ENCODE measurements at places on chromosomes 11 and 22.

- DNase-seq = no peak
Measured at GRCh38 chr22:20425566-20426258, 11.9 kb downstream of the SCARF2 start.

- no peak for DNase-seq
Measured at GRCh38 chr22:25134028-25134427, 65.6 kb upstream of the CRYBB3 start.

GRCh38 chr22:20550851-20551744 is 43.7 kb downstream of the MED15 start:
- DNase-seq = no peak

DNA sequence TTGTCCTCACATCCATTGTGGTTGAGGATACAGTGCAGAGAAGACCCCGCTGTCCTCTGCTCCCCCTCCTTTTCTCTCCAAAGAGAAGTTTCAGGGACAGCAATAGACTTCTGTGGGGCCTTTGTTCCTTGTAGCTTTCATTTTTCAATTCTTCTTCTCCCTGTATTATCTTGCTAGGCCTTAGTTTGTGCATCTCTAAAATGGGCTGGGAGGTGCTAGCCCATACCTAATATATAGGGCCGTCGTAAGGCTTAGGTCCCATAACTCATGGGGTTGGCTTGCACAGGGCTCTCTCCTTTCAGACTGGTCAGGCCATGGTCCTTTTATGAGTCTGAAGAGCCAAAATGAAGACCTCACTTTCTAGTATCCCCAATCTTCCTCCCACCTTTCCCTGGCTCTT is 33.0 kb downstream of the ZBTB16 start:
- no peak for DNase-seq

DNA sequence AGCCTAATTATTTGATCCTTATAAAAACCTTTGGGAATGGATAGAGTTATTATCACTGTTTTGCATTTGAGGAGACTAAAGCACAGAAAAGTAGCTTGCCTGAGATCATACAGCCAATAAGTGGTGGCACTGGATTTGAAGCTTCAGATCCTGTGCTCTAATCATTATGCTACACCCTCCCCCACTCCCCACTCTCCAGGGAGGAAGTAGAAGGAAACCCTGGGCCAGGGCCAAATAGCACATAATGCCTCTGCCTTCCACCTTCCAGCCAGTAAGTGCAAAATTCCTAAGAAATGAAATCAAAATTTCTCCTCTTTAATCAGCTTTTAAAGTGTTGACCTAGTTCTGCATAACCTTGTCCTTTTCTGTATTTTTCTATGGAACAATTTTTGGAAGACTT is 61.6 kb downstream of the SIK2 start:
- no peak for DNase-seq

DNA sequence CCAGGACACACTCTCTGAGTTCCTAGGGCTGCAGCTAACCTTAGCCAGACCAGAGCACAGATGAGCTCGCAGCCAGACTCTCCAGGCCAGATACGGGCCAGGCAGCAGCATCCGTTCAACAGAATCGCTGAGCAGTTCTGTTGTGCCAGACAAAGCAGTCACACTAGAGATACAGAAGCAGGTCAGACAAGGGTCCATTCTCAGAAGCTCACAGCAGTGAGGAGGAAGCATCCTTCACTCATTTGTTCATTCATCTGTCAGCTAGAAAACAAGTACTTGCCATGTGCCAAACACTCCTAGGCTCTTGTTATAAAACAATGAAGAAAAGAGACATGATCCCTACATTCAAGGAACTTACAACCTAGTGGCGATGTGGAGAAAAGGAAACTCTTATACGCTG is 2.6 kb downstream of the LMO2 start:
- DNase-seq = no peak

GRCh38 chr22:35631597-35631996 is 14.5 kb upstream of the MB start:
- no peak for DNase-seq

DNA sequence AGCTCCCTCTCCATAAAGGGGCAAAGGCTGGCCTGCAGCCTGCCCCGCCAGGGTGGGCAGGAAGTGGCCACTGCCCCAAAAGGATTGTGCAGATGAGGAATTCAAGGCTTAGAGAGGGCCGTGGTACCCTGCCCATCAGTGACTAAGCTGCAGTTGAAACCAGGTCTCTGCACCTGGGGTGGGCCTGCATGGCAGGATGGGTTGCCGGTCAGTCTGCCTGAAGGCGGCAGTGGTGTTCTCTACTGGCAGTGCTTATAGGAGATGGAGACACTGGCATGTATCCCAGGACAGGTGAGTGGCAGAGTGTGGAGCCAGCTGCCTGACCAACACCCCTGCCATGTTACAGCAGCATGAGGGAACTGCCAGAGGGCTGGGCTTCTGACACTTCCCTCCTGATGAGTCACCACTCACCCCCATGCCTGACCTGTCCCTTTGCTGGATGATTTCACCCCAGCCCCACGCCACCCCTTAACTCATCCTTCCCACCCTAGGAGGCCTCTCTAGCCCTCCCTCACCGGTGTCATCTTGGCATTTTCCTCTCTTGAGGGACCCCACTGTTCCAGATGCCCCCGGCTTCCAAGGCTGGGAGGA is 70.2 kb upstream of the LMO1 start:
- DNase-seq = no peak

DNA sequence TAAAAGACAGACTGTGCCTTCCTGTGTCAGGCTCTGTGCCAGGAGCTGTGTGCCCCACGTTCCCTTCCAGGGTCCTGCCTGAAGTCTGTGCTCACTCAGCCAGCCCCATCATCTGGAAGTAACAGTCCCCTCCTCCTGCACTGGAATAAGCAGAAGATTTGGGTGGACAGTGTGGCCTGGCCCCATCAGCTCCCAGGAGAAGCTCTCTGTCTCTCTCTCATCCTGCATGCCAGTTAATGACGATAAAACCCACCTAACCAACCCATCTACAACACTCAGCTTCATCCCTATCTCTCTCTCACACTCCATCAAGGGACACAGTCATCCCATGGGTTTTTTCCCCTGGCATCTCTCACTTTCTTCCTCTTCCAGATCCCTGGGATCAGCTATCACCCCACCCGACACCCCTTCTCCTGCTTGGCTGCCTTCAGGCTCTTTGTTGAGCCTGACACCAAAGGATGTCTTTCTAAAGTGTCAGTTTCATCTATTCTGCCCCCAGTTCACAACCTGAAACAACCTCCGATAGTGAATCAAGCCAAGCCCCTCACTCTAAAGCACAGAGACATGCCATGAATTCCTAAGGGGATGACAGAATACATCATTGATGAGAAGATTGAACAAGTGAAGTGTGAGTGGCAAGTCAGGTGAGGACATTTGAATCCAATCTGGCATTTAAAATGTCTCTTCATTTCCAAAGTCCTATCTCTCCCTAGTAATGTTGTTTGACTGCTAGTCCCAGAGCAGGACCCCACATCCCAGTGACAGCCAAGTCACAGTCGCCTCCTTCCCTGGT is 91.4 kb upstream of the TOP3B start:
- no peak for DNase-seq

- DNase-seq = no peak
Measured at GRCh38 chr22:42509548-42509947, 10.0 kb downstream of the RRP7A start.

- DNase-seq = no peak
Measured at GRCh38 chr11:101476191-101476590, 107.6 kb downstream of the TRPC6 start.

DNA sequence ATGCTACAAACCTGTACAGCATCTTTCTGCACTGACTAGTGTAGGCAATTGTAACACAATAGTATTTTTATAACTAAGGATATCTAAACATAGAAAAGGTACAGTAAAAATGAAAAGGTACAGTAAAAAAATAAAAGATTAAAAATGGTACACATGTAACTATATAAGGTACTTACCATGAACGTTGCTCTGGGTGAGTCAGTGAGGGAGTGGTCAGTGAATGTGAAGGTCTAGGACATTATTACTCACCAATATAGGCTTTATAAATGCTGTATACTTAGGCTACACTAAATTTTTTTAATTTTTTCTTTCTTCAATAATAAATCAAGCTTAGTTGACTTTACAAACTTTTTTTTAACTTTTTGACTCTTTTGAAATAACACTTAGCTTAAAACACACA is 59.9 kb downstream of the EIF3M start:
- DNase-seq = no peak

- no peak for DNase-seq
Measured at GRCh38 chr11:27913650-27914049, 194.3 kb downstream of the KIF18A start.

DNA sequence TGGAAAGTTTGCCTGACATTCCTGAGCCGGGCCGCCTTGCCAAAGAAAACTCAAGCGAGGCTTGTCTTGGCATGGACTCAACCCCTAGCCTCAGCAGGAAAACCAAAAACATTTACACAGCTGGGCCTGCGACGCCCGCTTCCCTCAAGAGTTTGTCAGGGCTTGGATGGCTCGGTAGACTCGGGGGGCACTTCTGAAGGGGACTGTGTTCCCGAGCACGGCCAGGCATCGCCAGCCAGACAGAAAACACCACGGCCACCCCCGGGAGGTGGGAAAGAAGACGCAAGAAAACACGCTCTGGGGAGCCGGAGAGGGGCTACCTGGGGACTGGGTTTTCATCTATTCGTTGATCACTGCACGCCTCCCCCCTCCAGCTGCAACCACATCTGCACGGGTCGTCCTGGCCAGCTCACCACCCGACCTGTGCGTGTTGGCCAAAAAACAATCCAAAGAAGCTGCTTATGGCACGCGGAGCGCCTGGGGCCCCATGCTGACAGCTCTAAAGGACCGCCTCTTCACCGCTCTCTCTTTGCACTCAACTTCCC is 380.7 kb downstream of the MN1 start:
- peak; percentile 25 for DNase-seq

- no peak for DNase-seq
Measured at GRCh38 chr11:118612378-118612777, 5.0 kb downstream of the PHLDB1 start.

DNA sequence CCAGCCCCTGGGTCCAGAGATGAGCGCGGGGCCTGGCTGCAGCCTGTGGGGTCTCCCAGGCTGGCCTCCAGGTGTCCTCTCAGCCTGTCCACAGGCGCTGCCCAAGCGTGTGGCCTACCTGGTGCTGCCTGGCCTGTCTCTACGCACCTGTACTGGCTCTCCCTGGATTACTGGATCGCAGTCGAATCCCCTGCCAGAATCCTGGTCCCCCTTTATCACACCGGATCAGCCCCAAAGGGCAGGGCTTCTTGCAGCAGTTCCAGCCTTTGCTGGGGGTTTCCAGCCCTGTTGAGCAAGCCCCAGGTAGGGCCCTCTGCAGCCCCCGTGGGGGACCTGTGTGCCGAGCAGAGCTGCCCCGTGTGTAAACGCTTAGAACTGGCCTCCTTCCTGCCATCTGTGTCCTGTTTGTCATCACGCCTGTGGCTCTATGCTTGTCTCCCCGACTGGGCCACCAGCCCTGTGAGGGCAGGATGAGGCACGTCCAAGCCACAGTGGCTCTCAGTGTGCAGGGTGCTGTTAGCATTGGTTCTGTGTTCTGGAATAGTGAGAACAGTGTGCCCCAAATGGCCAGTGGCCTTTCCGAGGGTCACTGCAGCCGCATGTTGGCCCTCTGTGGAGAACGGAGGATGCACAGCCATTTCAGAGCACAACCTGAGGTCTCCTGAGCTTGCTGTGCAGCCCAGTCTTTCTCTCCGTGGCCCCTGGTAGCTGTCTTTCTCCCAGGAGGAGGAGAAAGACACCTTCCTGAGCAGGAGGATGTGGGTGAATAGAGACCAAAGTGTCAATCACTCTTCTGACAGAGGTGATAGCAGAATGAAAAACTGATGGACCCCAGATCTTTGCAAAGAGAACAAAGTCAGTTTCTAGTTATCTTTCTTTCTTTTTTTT is 13.9 kb upstream of the TXNRD2 start:
- DNase-seq = no peak

- DNase-seq = no peak
Measured at GRCh38 chr22:30627471-30627870, 8.1 kb upstream of the SLC35E4 start.

DNA sequence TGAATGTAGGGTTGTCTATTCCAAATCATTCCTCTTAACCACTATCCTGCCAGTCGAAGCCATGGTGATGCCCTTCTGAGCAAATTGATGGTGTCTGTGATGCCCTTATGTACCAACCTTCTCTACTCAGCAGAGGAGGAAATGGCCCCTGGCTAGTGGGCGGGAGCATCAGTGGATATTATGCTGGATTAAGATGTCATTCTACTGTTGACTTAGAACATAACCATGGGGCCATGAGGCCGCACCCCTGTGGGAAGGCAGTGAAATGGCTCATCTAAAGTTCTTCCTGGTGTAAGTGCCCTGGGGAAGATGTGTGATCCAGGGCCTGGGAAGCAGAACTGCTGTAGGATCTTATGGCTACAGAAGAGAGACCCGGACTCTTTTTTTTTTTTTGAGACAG is 20.7 kb upstream of the P2RY2 start:
- DNase-seq = no peak

- DNase-seq = no peak
Measured at GRCh38 chr11:123185326-123185725, 9.7 kb downstream of the CLMP start.

GRCh38 chr22:34738661-34739400 is 327.1 kb upstream of the ISX start:
- no peak for DNase-seq

DNA sequence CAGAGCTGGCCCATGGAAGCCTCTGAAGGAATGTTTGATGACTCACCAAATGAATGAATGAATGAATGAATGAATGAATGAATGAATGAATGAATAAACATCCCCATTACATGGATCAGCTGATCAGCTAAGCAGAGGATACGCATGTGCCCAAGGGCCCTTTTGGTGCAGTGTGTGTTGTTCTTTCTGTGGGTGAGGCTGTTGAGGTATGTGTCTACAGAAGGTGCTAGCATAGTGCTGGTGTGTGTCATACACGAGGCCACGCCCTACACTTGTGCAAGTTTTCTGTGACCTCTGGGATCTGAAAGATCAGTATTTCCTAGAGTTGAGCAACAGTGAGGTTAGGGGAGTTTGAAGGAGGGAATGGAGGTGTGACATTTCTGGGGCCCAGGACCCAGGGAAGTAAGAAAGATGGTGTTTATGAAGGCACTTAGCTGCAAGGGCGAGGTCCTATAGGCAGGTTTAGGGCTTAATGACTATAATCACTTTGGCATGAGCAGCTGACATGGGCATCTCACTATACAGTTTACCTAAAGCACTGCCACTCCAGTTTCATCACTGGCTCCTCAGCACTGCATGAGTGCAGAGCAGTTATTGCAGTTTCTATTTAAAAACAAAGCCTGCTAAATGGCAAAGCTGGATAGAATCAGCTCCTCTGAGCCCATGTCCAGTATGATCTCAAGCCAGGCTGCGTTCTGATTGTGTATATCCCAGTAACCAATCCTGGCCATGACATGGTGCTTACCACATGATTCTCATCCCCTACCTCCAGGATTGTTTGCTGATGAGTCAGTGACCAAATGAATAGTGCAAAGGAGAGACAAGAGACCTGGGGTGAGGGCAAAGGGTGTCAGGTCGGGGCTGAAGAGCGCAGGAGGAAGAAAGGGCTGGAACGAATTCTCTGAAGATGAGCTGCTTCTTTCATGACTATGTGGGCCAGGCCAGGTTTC is 36.4 kb upstream of the E2F8 start:
- peak; percentile 95 for DNase-seq

- peak; percentile 38 for DNase-seq
Measured at GRCh38 chr11:96464700-96465307, 75.0 kb downstream of the JRKL start.

GRCh38 chr22:24235315-24235714 is 9.6 kb downstream of the GGT5 start:
- DNase-seq = no peak

GRCh38 chr11:64249563-64250414 is 1.5 kb upstream of the PLCB3 start:
- DNase-seq = no peak

GRCh38 chr11:100759106-100759505 is 72.0 kb downstream of the ARHGAP42 start:
- no peak for DNase-seq

GRCh38 chr11:22433094-22433455 is 94.9 kb downstream of the SLC17A6 start:
- no peak for DNase-seq
